ENCODE measurements at places on chromosomes 5 and 9.

DNA sequence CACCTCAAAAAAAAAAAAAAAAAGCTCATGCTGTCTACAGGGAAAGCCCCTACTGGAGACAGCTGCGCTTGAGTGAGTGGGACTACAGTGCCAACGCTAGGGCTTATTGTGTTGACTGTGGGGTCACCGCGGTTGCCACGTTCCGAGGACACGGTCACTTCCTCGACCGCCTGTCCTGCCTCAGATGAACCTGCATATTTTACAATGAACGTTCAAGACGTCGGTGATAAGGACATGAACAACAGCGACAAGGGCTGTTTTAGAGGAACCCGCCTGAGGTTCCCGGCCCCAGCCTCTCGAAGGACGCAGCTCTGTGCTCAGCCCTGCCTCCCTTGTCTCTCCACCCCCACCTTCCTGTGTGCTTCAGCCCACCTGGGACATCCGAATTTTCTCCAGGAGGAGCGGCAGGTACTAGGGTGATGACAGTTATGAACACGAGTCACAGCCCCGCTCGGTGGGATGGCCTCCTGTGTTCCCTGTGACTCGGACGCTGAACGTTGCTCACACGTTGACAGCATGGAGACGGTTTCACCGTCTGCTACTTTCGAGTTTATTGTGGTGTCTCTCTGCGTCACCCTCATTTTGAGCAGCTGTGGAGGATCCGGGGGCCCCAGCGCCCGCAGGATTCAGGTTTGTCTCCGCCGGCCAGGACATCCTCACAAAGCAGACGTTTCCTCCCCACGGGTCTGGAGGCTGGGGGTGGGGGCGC is 11.3 kb upstream of the DIPK1B start:
- no peak for DNase-seq

DNA sequence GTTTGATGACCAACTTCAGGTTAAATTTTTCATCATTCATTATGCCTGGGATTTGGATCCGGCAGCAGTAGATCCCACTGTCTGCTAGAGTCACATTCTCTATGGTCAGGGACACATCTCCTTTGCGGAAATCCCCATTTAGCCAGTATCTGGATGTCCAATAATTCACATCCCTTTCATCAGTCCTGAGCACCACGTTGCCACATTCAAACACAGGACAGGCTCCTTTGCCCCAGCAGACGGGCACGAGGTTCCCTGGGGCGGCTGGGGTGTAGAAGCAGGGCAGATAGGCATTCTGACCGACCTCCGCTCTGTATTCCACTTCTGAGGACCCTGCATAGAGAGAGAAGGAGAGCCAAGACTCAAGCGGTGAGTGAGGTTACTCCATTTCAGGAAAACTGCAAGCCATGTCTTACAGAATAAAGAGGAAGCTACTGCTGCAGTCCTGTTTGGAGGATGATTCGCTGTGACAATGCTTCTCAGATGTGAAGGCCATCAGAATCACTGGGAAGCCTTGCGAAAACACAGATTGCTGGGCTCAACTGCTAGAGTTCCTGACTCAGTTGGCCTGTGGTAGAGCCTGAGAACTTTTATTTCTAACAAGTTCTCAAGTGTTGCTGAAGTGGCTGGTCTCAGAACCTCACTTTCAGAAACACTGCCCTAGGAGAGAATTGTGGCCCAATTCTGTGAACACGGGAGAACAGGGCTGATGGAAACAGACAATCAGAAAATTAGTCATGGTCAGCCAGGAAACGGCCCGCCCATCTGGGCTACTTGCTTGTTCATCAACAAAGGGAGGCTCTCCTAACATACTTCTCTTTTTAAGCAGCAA is 2.0 kb downstream of the HAVCR2 start:
- no peak for DNase-seq

DNA sequence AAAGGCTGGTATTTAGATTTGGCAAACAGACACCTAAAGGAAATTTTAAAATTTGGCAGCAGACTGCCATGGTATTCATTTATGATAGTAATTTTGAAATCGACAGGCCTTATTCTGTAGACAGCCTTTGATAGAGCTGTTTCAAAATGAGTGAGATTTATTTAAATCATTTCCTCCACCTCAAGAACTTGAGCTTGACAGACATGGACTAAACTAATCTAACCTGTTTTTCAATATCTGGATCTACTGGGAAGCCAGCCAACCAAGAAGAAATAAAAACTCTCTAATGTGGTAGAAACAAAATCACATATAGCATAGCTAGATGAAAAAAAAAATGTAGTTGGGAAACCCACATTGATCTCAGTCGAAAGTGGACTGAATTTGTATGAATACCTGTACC is 56.9 kb upstream of the RASA1 start:
- DNase-seq: no peak

DNA sequence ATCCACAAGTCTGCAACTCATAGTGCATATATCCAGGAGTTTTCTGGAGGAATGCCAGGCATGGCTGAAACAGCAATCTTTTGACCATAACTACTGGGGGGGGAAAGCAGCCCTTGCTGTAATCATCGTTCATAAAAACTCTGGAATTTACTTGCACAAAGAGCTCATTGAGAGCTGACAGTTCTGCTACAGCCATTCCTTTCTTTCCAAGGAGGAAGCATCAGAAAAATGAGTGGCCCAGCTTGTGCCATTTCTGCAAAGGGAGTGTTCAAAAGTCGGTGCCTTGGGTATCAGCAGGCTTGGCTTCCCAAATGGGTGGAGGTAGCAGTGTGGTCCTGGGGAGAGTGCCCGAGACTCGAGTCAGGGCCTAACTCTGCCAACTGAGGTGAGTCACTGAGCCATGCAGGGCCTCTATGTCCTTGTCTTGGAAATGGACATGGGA is 101.5 kb downstream of the GCNT1 start:
- no peak for DNase-seq
